ENCODE measurements at places on chromosomes 13 and 19. TPM values are rescaled to one million over a fixed set of nuclear protein-coding genes. Genes with fewer than 3 reads are reported as not detected.

The ZNF8 gene
- polyA plus RNA-seq, result 3.3 TPM

The CYP4F8 gene
- not detected for polyA plus RNA-seq

The EXOC3L2 gene
- 0.88 TPM for polyA plus RNA-seq

The DAND5 gene
- 1.4 TPM for polyA plus RNA-seq

The VAV1 gene
- 1.2 TPM for polyA plus RNA-seq

DNA sequence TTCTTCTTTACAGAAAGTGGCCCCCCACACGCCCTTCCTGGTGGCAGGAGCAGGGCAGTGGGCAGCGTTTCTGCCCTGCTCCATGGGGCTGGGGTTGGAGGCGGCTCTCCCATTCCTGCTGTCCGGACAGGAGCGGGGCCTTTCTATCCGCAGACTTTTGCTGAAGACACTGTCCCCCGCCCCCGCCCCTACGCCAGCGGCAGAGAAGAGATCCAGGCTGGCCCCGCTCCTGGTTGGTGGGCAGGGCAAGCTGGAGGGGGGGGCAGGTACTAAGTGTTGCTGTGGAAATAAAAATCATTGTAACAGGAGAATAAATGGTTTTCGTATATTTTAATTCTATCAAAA, 81.7 kb downstream of the ZNF429 start:
- peak overlapping the region; percentile 74 for H3K4me3 ChIP-seq
- peak; percentile 46 for DNase-seq
- H3K27ac ChIP-seq, result peak overlapping the region; percentile 77
- H3K27me3 ChIP-seq, result no peaks in the 10 kb centered on the region
- no peaks in the 10 kb centered on the region for H3K4me1 ChIP-seq

DNA sequence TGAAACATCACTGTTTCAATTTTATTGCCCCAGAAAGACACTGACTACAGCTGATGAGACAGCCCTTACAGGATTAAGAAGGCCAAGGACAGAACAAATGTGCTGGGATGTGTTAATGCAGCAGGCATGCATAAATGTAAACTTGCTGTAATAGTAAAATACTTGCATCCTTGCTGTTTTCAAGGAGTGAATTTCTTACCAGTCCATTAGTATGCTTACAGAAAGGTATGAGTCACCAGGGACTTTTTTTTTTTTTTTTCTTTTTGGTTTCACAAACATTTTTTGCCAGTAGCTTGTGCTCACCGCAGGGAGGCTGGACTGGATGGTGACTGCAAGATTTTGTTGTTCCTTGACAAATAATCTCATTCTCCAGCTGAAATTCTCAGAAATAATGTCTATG, 55.1 kb downstream of the GPR180 start:
- no peak overlapping the region for H3K4me3 ChIP-seq
- no peaks in the 10 kb centered on the region for H3K27me3 ChIP-seq
- H3K4me1 ChIP-seq, result no peaks in the 10 kb centered on the region
- no peak overlapping the region for H3K27ac ChIP-seq
- DNase-seq, result no peak
- no peaks in the 10 kb centered on the region for H3K36me3 ChIP-seq

- H3K4me1 ChIP-seq, result peaks cover 40% of the 10 kb centered on the region
- no peaks in the 10 kb centered on the region for H3K36me3 ChIP-seq
- no peak overlapping the region for H3K4me3 ChIP-seq
- peak overlapping the region; percentile 83 for H3K27ac ChIP-seq
- DNase-seq, result no peak
These were observed 75.4 kb upstream of the NPAS1 start for GRCh38 chr19:46944123-46944748.

GRCh38 chr13:46687810-46688209, 109.2 kb downstream of the ESD start:
- H3K4me1 ChIP-seq, result peaks cover 4% of the 10 kb centered on the region
- no peak for DNase-seq
- H3K27ac ChIP-seq, result no peak overlapping the region
- no peaks in the 10 kb centered on the region for H3K27me3 ChIP-seq
- H3K36me3 ChIP-seq, result peaks cover 21% of the 10 kb centered on the region

- H3K4me3 ChIP-seq, result no peak overlapping the region
- H3K36me3 ChIP-seq, result no peaks in the 10 kb centered on the region
- H3K27me3 ChIP-seq, result no peaks in the 10 kb centered on the region
- H3K27ac ChIP-seq, result no peak overlapping the region
- no peaks in the 10 kb centered on the region for H3K4me1 ChIP-seq
- no peak for DNase-seq
These were observed 1247.6 kb upstream of the MIR17HG start for GRCh38 chr13:90099847-90100246.

DNA sequence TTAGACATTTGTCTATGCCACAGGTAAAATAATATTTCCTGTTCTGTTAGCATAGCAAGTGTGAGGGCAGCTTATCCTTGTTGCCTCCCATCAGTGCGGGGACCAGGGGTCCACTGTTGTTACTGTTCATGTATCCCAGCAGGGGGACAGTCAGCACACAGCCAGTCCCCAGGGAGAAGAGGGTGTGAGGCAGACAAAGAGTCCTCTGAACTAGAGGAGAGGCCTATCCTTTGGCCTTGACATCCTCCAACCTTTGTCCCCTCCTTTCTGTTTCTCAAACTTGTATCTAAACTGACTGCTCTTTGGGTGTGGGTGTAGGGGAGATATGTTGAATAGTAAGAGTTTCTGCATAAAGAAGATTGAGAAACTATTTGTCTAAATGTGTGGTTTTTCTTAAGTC, 2.9 kb upstream of the GPR18 start:
- DNase-seq, result no peak
- no peak overlapping the region for H3K4me3 ChIP-seq
- no peak overlapping the region for H3K27ac ChIP-seq
- peaks cover 14% of the 10 kb centered on the region for H3K4me1 ChIP-seq
- H3K36me3 ChIP-seq, result no peaks in the 10 kb centered on the region
- no peaks in the 10 kb centered on the region for H3K27me3 ChIP-seq

GRCh38 chr13:93079294-93079693, 147.3 kb upstream of the GPC6 start:
- no peaks in the 10 kb centered on the region for H3K4me1 ChIP-seq
- no peak overlapping the region for H3K27ac ChIP-seq
- no peak overlapping the region for H3K4me3 ChIP-seq
- no peaks in the 10 kb centered on the region for H3K27me3 ChIP-seq

GRCh38 chr13:98784666-98785065, 32.2 kb upstream of the SLC15A1 start:
- H3K27me3 ChIP-seq, result no peaks in the 10 kb centered on the region
- no peaks in the 10 kb centered on the region for H3K4me1 ChIP-seq
- DNase-seq, result no peak
- no peak overlapping the region for H3K27ac ChIP-seq
- H3K36me3 ChIP-seq, result no peaks in the 10 kb centered on the region
- H3K4me3 ChIP-seq, result no peak overlapping the region

- H3K27me3 ChIP-seq, result no peaks in the 10 kb centered on the region
- no peak overlapping the region for H3K4me3 ChIP-seq
- no peak for DNase-seq
- H3K4me1 ChIP-seq, result peaks cover 12% of the 10 kb centered on the region
- no peak overlapping the region for H3K27ac ChIP-seq
These were observed 223.9 kb downstream of the LHFPL6 start for GRCh38 chr13:39379118-39379517.

DNA sequence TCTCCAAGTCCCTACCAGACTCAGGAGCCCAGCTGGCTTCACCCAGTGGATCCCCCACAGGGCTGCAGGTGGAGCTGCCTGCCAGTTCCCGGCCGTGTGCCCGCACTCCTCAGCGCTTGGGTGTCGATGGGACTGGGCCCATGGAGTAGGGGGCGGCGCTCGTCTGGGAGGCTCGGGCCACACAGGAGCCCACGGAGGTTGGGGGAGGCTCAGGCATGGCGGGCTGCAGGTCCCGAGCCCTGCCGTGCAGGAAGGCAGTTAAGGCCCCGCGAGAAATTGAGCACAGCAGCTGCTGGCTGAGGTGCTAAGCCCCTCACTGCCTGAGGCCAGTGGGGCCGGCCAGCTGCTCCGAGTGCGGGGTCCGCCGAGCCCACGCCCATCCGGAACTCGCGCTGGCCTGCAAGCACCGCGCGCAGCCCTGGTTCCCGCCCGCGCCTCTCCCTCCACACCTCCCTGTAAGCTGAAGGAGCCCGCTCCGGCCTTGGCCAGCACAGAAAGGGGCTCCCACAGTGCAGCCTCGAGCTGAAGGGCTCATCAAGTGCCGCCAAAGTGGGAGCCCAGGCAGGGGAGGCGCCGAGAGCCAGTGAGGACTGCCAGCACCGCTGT, 1771.1 kb downstream of the OLFM4 start:
- no peaks in the 10 kb centered on the region for H3K4me1 ChIP-seq
- H3K36me3 ChIP-seq, result no peaks in the 10 kb centered on the region
- H3K27ac ChIP-seq, result no peak overlapping the region
- no peak for DNase-seq
- H3K4me3 ChIP-seq, result no peak overlapping the region
- H3K27me3 ChIP-seq, result no peaks in the 10 kb centered on the region

- H3K4me3 ChIP-seq, result no peak overlapping the region
- H3K27me3 ChIP-seq, result peaks cover 8% of the 10 kb centered on the region
- no peaks in the 10 kb centered on the region for H3K36me3 ChIP-seq
- H3K4me1 ChIP-seq, result peaks cover 5% of the 10 kb centered on the region
These were observed 14.8 kb downstream of the RABAC1 start for GRCh38 chr19:41944336-41944735.
